ENCODE measurements at places on chromosomes 11 and 22.

GRCh38 chr11:77318600-77318999, 17.1 kb upstream of the GDPD4 start:
- DNase-seq, result no peak

- DNase-seq, result no peak
These were observed 5.3 kb downstream of the SLC7A4 start for GRCh38 chr22:21026783-21027692.

- no peak for DNase-seq
These were observed 13.0 kb downstream of the MS4A3 start for GRCh38 chr11:60069450-60069849.

DNA sequence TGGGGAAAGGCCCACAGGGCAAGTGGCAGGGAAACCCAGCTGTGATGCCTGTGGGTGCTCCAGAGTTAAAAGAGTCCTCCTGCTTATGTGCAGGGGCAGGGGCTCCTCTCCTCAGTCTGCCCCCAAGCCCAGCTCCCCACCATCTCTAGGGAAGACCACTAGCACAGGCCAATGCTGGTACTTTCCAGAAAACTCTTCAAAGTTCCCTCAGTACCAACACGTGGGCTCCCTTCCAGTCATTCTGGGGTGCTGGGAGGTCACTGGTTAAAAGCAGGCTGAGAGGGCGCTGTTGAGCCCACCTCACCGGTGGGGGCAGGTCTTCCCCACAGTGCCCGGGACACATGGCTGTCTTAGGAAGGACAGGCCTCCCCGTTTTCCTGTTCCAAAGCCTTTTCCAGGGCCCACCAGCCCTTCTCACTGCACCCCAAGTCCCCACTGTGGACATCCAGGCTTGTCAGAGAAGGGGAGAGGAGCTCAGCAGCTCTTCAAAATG, 154.6 kb downstream of the TRIM29 start:
- no peak for DNase-seq

DNA sequence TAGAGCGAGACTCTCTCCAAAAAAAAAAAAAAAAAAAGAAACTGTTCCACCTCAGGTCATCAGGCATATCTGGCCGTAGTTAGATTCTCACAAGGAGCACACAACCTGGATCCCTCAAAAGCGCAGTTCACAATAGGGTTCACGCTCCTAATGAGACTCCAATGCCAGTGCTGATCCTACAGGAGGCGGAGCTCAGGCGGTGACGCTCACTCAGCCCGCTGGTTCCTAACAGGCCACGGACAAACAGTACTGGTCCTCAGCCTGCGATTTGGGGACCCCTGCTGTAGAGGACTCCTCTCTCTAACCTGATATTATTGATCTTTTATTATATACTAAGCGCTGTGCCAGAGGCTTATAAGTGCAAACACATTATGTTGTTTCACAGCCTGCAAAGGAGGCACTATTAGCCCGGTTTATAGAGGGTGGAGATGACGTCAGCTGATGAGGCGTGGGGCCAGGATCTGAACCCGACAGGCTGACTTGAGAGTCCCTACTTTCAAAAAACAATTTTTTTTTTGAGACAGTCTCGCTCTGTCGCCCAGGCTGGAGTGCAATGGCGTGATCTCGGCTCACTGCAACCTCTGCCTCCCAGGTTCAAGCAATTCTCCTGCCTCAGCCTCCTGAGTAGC, 4.9 kb upstream of the MAFF start:
- DNase-seq, result no peak

DNA sequence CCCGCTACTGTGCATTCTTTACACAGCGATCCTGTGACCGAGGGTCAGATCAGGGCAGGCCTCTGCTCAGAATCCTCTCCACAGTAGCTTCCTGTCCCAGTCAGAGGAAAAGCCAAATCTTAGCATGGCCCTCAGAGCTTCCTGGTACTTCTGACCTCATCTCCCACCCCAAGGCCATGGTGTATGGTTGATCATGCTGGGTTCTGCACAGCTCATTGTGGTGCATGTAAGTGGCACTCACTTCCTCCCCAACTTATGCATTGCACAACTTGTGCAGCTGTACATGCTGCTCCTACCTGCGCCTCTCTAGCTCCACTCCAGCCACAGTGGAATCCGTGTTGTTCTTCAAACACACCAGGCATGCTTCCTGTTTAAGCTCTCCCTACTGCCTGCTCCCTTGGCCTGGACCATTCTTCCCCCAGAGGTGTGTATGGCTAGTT, 20.3 kb downstream of the BMAL1 start:
- no peak for DNase-seq

GRCh38 chr11:44760917-44761550, 34.3 kb downstream of the TSPAN18 start:
- peak; percentile 7 for DNase-seq

GRCh38 chr11:6655020-6655789, 404 bp downstream of the DCHS1 start:
- no peak for DNase-seq

GRCh38 chr11:31652528-31652927, 143.0 kb downstream of the ELP4 start:
- no peak for DNase-seq

DNA sequence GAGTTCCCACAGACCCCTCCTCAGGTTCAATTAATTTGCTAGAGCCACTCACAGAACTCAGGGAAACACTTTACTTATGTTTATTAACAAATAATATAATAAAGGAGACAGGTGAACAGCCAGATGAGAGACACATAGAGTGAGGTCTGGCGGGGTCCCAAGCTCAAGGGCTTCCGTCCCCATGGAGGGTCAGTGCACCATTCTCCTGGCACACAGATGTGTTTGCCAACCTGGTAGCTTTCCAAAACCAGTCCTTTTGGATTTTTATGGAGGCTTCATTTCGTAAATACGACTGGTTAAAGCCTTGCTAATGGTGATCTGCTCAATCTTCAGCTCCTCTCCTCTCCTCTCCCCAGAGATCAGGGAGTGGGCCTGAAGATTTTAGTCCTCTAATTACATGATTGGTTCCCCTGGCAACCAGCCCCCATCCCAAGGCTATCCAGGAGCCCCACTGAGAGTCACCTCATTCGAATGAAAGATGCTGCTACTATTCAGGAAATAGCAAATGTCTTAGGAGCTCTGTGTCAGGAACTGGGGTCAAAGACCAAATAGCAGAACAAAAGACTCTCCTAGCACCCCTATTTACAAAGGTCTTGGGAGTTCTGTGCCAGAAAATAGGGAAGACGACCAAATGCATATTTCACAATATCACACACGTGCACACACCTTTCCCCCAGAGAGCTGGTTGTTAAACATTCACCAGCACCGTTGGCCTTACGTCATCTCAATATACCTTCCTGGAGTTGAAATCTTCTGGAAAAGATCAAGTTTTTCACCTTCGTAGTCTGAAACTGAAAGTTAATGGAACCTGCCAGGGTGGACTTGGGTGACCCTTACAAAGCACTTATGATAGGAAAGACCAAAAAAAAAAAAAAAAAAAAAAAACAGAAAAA, 23.8 kb upstream of the CAPRIN1 start:
- no peak for DNase-seq

DNA sequence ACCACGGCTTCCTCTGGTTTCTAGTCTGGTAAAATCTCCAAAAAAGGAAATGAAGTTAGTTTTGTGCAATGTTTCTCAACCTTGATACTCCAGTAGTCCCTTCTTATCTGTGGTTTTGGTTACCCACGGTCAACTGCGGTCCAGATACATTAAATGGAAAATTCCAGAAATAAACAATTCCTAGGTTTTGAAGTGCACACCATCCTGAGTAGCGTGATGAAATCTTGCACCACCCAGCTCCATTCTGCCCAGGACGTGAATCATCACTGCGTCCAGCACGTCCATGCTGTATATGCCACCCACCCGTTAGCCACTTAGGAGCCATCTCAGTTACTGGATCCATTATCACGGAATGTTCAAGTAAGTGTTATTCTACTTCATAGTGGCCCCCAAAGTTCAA, 117.0 kb downstream of the FBXO7 start:
- no peak for DNase-seq

- peak; percentile 62 for DNase-seq
These were observed at the start of gene LARGE2 for GRCh38 chr11:45922425-45923082. TSS of gene LARGE2 (plus strand) at chr11:45922656. CDS start at chr11:45922883, 227 bp downstream.

- DNase-seq, result no peak
These were observed at the start of gene SCN3B for GRCh38 chr11:123654566-123655081. TSS of gene SCN3B (minus strand) at chr11:123654624. CDS start at chr11:123653801, 823 bp downstream.

DNA sequence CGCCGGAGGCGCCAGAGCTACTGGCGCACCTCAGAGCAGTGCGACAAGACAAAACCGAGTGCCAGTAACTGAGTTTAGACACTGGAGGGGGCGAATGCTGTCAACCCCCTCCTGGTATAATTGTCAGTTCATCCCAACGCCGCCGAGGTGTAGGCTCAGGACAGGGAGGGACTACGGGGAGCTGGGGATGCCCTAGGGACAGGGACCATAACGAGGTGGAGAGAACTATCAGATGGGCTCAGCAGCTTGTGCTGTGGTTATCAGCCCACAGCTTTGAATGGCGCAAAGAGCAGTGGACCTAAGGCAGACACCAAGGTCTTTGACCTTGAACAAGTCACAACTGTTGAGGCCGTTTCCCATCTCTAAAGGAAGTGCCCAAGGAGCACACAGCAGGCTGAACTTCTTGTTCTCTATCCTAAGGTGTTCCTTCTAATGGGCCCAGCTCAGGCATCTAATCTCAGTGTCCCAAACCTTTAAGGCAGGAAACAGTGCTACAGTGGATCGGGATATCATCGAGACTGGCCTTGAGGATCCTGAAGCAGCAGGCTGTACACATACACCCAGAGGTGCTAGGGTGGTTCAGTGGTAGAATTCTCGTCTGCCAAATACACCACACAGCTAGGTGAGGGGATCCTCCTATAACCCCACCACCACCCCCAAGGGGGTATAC, 958 bp upstream of the TUT1 start:
- DNase-seq, result no peak

DNA sequence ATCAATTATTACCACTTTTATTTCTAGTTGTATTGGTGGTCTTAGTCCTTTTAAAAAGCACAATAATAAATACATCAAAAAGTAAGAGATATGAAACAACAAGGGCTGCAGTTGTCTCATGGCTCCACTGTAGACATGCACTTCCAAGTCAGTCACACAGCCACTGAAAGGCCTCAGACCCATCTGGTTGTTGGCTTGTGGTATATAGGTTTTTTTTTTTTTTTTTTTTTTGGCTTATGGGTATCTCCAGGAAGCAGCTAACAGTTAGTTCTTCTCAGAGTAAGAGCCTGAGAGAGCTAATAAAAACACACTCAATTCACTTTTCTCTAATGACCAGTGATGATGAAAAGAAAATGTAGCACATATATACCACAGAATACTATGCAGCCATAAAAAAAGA, 6.0 kb upstream of the OR52E6 start:
- no peak for DNase-seq

- no peak for DNase-seq
These were observed 13.0 kb downstream of the POLD3 start for GRCh38 chr11:74605403-74605802.

GRCh38 chr11:77506857-77507256, 33.0 kb upstream of the PAK1 start:
- no peak for DNase-seq

- no peak for DNase-seq
These were observed 43.1 kb downstream of the SCGB1A1 start for GRCh38 chr11:62461740-62462507.

DNA sequence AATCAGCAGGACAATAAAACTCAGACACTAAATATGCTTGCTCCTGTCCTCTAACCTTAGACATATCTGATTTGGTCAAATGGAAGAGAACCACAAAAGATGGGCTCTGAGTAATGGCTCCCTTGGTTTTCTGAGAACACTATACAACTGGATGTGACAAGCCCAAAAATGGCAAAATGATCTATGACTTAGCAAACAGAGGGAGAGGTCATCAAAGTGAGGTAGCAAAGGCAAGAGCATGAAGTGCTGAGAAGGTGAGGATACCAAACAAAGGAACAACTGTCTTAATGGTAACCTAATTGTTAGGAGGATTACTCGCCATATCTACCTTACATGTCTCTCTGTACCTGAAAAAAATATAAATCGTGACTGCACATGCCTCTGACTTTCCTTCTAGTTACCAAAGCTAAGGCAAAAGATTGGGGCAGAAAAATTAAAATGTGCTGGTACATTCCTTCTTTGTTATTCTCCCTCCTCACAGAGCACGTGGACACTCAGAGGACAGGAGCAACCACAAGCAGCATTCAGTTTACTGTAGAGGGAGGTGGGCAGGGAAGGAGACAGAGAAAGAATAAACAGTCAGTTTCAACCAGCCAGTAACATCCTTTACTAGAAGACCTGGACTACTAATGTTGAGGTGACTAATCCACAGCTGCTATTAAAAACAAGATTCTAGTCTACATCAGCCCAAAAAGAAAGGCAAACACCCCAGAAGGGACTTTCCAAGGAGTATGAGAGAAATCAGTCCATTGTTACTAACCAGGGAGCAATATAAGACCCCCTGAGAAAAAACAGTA, 88.8 kb downstream of the AMBRA1 start:
- DNase-seq, result no peak

Data from activated B cell treated with CpG ODN at 0.5 μM for 24 hours (primary cell).